ENCODE measurements at places on chromosomes 1 and 21.

DNA sequence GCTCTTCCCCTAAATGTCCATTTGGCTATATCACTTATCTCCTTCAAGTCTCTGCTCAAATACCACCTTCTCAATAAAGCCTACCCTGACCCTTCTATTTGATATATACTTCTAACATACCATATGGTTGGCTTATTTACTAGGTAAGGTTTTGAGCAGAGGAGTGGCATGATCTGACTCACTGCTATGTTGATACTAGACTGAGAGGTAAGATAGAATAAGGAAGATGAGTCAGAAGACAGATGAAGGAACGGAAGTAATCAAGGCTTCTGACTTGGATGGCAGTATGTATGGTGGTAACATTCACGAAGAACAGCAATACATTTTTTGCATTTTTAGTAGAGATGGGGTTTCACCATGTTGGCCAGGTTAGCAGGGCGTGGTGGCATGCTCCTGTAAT, 4.8 kb upstream of the HRNR start:
- DNase-seq: no peak

DNA sequence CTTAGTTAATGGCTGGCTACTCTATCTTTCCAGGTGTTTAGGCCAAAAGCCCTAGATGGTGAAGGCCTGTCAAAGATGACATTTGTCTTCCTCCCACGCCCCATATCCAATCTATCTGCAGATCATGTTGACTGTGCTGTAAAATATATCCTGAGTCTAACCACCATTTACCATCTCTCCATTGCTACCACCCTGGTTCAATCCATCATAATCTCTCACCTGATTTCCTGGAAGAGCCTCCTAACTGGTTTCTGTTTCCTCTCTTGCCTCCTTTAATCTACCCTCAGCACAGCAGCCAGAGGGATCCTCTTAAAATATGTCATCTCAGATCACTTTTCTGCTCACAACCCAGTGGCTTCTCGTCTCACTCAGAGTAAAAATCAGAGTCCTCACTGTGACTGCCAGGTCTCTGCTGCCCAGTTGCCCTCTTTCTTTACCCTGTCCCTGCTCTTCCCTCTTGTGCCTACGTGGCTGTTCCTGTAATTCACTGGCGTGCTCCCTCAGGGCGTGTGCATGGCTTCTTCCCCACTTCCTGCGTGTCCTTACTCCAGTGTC, 17.8 kb downstream of the TMEM50A start:
- no peak for DNase-seq

GRCh38 chr1:228898582-228898992, 163.3 kb downstream of the RHOU start:
- DNase-seq: peak; percentile 25

GRCh38 chr21:38817371-38818324, 11.9 kb downstream of the ETS2 start:
- DNase-seq: no peak

DNA sequence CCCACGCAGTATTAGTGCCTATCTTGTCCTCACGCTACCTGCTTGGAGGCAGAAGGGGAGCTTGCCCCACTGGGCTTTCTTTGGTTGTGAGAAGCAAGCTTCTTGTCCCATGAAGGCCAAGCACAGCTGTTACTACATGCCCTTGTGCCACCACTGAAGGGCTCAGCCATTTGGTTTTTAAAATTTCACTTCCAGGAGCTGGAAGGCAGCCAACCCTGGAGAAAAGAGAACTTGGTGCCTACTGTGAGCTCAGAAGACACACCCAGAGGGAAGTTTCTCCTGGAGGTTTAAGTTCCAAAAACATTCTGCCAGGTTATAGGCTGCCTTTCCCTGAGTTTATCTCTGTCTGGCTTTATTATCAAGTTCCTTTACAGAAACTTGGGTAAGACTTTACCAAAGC, 187.4 kb downstream of the SLC35F3 start:
- DNase-seq: peak; percentile 60
